Activated CD4-positive, alpha-beta memory T cell treated with anti-CD3 and anti-CD28 coated beads, Interleukin-2, amount 10 ng/mL, durations not matched to agents 7 days and 5 days (primary cell): ENCODE measurements at places on chromosomes 6 and 20.

GRCh38 chr6:128914051-128914450, 31.1 kb downstream of the LAMA2 start:
- no peaks in the 10 kb centered on the region for H3K36me3 ChIP-seq
- no peaks in the 10 kb centered on the region for H3K27me3 ChIP-seq
- H3K27ac ChIP-seq = no peak overlapping the region
- H3K4me1 ChIP-seq = no peaks in the 10 kb centered on the region
- no peak overlapping the region for H3K4me3 ChIP-seq

DNA sequence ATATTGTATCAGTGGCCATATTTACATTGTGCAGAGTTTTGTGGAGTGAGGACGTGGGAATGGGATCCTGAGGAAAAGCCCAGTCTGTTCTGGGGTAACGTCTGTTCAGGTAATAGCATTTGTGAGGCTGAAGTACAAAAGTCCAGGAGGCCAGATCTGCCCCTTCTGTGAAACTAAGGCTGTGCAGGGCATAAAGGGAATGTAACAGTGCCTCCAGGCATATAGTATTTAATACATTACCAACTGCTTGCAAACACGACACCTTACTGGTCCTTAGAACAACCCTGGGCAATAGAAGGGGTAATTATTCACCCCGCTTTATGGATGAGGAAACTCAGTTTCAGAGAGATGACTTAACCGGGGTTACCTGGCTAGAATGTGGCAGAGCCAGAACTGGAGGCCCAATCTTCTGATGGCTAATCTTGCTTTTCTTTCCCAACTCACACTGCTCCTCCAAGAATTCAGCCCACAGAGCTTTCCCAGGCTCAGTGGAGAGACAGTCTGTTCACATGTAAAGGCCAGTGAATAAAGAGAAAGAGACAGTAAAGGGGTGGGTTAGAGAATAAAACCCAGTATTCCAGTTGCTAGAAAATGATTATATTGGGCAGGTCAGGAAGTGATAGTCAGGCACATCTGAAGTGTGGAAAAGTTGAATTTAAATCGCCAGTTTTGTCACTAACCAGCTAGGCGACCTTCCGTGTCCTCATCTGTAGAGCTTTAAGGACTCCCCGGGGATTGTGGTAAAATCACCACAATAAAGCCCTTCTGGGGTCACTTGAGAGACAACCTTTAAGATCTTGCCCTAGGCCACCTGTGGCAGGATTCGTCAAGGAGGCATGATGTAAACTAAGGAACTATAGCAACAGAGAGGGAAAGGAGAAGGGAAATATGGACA, 280.7 kb upstream of the CITED2 start:
- H3K27me3 ChIP-seq = no peaks in the 10 kb centered on the region
- no peaks in the 10 kb centered on the region for H3K36me3 ChIP-seq
- no peak for DNase-seq
- H3K4me1 ChIP-seq = no peaks in the 10 kb centered on the region
- no peak overlapping the region for H3K4me3 ChIP-seq

DNA sequence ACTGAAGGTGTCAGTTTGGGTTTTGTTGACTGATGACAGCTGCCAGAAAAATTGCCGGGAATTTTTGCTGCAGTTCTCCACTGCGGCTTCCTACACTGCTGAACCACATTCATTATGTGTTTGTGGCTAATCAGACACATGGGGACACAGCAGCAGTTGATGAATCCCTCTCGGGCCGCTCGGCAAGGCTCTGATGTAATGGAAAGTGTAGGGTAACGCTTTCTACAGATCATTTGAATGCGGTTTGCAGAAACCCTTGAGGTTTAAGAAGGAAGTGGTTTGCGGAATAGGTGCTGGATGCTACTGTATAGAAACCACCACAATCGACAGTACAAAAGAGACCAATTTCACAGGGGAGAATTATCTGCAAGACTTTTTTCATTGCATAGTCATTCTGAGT, 138.7 kb upstream of the SASH1 start:
- DNase-seq = peak; percentile 71
- peaks cover 5% of the 10 kb centered on the region for H3K36me3 ChIP-seq
- peaks cover 14% of the 10 kb centered on the region for H3K4me1 ChIP-seq
- peak overlapping the region; percentile 3 for H3K4me3 ChIP-seq
- peaks cover 84% of the 10 kb centered on the region for H3K27me3 ChIP-seq

DNA sequence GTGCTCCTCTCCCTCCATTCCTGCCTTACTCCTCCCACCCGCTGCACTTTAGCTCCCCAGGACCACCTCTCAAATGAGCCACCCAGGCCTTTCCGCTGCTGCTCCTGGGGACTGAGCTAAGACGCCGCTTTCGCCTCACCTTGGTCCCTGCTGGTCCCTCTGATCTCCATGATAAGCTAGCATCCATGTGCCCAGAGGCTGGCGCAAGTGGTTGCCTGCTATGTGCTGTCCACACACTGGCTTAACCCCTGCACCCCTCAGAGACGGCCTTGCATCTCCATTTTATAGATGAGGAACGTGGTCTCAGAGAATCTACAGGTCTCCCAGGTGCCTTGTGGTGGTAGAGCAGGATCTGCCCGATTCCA, 160.1 kb upstream of the PMEPA1 start:
- H3K4me1 ChIP-seq = peaks cover 11% of the 10 kb centered on the region
- H3K27me3 ChIP-seq = peaks cover 15% of the 10 kb centered on the region
- H3K4me3 ChIP-seq = no peak overlapping the region
- no peaks in the 10 kb centered on the region for H3K36me3 ChIP-seq

DNA sequence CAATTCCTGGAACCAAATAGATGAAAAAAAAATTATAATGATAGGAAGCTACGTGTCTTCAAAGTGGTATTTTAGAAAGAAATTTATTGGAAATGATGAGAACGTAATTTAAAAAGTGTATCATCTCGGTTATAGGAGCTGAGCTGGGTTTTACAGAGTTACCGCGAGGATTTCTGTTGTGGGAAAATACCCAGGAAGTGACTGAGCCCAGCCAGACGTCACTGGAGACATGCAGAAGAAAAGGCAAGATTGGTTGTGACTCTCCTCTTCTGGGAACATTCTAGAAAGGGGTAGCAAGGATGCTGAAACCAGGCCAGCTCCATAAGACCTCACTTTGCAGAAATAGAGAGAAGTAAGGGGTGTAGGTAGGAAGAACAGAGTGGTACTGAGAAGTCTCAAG, 95.9 kb upstream of the ADGRF1 start:
- no peaks in the 10 kb centered on the region for H3K27me3 ChIP-seq
- H3K27ac ChIP-seq = no peak overlapping the region
- no peaks in the 10 kb centered on the region for H3K36me3 ChIP-seq

- H3K4me3 ChIP-seq = no peak overlapping the region
- H3K27me3 ChIP-seq = peaks cover 32% of the 10 kb centered on the region
- peak; percentile 48 for DNase-seq
- H3K27ac ChIP-seq = no peak overlapping the region
- H3K4me1 ChIP-seq = peaks cover 30% of the 10 kb centered on the region
These were observed 237.8 kb downstream of the LY86 start for GRCh38 chr6:6826095-6826901.

DNA sequence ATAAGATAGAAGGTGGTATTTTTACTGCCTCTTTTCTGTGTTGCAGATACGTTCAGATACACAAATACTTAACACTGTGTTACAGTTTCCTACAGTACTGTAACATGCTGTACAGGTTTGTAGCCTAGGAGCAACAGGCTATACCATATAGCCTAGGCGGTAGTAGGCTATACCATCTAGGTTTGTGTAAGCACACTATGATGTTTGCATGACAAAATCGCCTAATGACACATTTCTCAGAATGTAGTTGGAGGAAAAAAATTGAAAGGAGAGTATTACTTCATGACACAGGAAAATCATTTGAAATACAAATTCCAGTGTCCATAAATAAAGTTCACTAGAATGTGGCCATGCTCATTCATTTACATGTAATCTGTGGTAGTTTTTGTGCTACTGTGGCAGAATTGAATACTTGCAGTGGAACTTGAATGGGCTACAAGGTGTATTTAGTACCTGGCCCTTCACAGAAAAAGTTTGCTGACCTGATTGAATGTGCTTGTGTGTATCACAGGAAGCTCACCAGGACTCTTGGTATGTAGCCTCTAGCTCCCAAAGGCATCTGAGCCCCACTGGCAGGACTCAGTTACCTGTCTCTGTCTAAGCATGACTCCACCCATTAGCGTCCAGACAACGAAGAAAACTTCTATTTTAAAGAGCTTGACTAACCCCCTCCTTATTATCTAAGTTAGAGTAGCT, 18.8 kb downstream of the TOP1 start:
- peak overlapping the region; percentile 95 for H3K27ac ChIP-seq
- H3K27me3 ChIP-seq = no peaks in the 10 kb centered on the region
- no peak for DNase-seq
- peaks cover 50% of the 10 kb centered on the region for H3K36me3 ChIP-seq
- H3K4me3 ChIP-seq = peak overlapping the region; percentile 75
